Activated CD4-positive, alpha-beta T cell treated with anti-CD3 and anti-CD28 coated beads for 48 hours (primary cell): ENCODE measurements at places on chromosomes 7 and 10.

- no peak for DNase-seq
Measured at GRCh38 chr7:27163288-27164044, 1.9 kb downstream of the HOXA9 start.

- DNase-seq: no peak
Measured at GRCh38 chr10:15748126-15748525, 28.4 kb upstream of the ITGA8 start.

GRCh38 chr10:132526676-132527075 is 10.9 kb upstream of the INPP5A start:
- DNase-seq: no peak

- DNase-seq: no peak
Measured at GRCh38 chr7:117325836-117326235, 3.0 kb upstream of the WNT2 start.

DNA sequence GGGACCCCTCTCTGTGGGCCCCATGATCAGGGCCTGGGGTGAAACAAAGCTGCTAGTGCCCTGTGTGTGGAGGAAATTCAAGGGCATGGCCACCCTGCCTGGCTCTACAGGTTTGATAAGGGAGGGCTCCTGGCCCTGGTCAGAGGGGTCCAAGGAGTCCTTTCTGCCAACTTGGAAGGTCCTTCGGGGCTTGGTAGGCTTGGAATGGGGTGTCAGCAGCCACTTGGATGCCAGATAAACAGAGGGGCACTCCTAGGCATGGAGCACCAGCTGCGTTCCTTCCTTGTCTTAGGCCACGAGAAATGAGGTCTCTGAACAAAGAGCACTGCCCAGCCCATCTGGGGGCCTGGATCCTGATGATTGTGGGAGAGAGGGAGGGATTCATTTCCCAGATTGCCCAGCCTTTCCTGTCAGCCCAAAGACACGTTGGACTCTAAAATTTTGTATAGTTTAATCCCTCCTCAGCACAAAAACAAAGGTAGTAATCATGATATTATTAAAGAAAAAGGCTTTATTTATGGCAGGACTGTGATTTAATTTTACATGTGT is 5.1 kb downstream of the MTURN start:
- no peak for DNase-seq

- no peak for DNase-seq
Measured at GRCh38 chr10:129766611-129767550, 197.2 kb downstream of the EBF3 start.
